ENCODE measurements at places on chromosomes 2 and 18.

DNA sequence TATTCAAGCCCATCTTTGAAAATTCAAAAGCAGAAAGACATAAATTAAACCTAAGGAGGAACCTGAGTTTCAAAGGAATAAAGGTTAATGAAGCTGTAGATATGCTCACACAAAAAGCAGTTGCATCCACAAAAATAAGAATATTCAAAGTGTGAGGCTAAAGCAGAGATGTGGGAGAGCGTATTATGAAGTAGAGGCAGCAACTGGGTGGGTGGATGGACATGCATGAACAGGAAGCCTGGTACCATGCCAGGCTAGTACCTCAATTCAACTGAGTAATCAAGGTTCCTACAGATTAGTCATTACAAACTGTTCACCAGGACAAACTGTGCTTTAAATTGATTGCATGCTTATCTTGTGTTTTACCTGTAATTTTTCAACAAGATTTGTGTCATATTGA lies 330.0 kb upstream of the PKDCC start:
- DNase-seq: no peak

- DNase-seq: no peak
These were observed 32.5 kb upstream of the IL1RL1 start for GRCh38 chr2:102278720-102279390.

- DNase-seq: no peak
These were observed 129.9 kb downstream of the TANC1 start for GRCh38 chr2:159098361-159098760.

DNA sequence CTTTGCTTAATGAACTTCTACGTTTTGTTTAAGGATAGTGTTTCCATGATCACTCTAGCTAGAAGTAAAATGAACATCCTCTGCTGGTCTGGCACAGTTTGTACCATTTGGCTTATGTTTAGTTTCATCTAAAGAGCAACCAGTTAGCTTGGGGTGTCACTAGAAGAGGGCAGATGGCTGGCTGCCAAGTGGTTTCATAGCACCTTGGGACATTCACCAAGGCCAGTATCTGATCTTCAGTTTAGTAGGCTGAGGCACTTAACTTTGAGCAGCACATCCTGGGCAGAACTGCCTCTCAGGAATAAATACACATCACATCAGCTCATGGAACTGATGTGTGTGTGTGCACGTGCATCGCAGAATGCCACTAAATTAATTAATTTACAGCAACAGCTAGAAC lies 68.4 kb downstream of the NXPH2 start:
- DNase-seq: no peak

DNA sequence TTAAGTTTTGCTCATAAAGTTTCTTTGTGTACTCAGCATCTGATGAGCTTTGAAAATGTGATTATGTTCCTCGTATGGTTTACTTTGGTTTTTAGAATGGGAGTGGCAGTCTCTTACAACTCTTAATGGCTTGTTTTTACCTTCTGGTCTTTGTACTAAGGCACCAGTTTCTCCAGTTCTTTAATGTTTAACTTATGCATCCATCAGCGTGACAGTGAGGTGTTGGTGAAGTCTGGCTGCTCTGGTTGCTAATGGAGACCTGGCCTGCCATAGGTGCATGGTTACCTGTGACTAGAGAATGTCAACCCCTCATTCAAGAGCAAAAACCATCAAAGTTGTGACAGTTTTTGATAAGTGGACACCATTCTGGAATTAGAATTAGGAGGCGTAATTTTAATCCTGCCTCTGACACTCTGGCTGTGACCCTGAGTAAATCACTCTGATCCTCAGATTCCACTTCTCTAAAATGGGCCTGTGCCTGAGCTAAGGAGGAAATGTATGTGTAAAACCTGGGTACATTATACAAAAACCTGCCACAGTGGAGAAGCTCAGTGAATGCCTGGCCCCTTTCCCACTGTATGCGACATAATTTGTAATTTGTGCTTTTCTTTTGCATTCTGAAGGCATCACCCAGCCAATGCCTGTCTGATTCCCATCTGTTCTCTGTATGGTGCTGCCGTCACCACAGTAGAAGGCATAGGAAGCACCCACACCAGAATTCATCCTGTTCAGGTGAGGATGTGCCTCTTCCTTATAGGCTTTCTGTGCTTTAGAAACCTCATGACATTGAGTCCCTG lies 11.2 kb downstream of the AOX1 start:
- no peak for DNase-seq

- DNase-seq: no peak
These were observed 32.6 kb downstream of the BCL2 start for GRCh38 chr18:63286926-63287325.

GRCh38 chr2:238551091-238551490 lies 124.4 kb downstream of the ASB1 start:
- DNase-seq: no peak

DNA sequence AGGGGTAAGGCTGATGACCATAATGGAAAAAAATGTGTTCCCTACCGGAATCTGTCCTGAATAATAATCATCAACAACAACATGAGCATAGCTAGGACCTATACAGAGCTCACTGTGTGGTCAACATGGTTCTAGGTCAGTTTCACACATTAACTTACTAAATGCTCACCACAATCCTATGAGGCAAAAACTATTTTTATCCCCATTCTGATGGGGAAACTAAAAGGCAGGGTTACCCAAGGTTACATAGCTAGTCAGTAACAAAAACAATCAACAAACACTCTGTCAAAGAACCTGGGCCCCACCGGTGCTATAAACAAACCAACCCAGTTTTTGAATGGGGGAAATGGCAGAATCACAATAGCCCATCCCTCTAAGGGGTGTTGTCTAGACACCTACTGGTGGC lies 40.1 kb downstream of the AOX1 start:
- no peak for DNase-seq

GRCh38 chr2:41937464-41937906 lies 110.3 kb upstream of the PKDCC start:
- DNase-seq: no peak

- DNase-seq: no peak
These were observed 12.2 kb downstream of the EVX2 start for GRCh38 chr2:176071330-176072291.

DNA sequence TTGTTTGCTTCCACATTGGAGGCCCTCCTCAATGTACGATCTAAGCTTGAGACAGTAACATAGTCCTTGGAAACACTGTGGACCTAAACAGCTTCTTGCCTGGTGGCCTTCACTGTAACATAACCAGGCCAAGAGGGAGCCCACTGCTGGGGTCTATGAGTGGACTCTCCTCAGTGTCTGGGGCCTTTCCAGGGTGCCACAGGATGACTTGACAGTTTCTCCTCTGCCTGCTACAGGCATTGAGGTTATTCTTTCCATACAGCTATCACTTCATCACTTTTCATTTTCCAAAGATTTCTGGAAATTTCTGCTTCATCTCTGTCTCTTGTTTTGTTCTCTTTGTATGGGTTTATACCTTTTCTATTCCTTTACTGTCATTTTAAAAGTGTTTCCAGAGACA lies 11.3 kb downstream of the SCTR start:
- no peak for DNase-seq

GRCh38 chr2:157880927-157881326 lies 4.8 kb upstream of the ACVR1 start:
- DNase-seq: no peak

- DNase-seq: no peak
These were observed 141.2 kb downstream of the TRIB2 start for GRCh38 chr2:12857891-12858290.

DNA sequence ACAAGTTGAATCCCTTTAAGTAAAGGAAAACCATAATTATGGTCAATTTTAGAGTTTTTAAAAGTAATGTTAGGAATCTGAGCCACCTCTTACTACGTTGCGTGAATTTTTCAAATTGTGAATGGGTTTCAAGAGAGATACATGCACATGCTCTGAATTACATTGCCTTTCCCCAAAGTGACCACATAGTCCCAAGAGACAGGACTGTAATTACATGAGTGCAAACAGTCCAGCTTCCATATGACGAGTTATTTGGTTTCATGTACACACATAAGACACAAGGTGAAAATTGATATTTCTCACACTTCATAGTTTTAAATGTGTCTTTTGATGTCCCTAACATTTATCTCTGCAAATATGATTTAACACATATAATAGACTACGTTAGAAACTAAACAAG lies 850.8 kb downstream of the LRP1B start:
- DNase-seq: no peak

DNA sequence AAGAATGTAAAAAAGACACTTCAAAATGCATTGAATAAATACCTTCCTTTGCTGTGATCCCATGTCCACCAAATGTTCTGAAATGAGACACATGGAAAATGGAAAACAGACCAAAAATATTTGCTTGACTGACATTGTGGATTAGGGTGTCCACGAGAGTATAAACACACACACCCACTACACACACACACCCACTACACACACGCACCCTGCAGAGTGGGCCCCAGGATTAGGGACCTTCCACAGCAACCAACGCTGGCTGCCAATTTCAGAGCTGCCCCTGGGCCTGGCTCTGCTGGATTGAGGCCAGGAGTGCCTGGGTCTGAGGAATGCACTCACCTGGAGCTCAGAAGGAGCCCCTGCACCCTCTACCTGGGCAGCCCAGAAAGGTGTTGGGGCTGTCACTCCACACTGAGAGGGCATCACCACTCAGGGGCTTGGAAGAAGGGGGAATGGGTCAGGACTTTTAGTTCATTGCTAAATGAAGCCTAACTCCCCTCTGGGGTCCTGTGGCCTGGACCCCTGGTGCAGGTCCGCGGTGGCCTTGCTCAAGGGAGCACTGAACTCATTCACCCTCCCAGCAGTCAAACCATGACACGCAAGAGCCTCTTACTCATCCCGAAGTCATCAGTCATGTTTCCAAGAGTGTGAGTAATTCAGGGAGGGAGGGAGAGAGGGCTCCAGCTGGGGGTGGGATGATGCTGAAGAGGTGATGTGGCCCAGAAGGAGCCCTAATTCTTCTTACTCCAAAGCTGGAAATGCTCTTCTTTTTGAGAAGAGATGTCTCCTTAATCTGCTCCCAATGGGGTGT lies 50.2 kb upstream of the PLB1 start:
- DNase-seq: no peak

All from iPS DF 6.9 (cell line).